Non-pigmented ciliary epithelial cell (primary cell): ENCODE measurements at places on chromosomes 7 and 10.

- DNase-seq: no peak
Measured at GRCh38 chr10:103042129-103042528, 124.0 kb downstream of the CNNM2 start.

- no peak for DNase-seq
Measured at GRCh38 chr10:8566737-8567136, 512.2 kb downstream of the GATA3 start.

- DNase-seq: no peak
Measured at GRCh38 chr7:4745971-4746919, 29.2 kb upstream of the AP5Z1 start.

DNA sequence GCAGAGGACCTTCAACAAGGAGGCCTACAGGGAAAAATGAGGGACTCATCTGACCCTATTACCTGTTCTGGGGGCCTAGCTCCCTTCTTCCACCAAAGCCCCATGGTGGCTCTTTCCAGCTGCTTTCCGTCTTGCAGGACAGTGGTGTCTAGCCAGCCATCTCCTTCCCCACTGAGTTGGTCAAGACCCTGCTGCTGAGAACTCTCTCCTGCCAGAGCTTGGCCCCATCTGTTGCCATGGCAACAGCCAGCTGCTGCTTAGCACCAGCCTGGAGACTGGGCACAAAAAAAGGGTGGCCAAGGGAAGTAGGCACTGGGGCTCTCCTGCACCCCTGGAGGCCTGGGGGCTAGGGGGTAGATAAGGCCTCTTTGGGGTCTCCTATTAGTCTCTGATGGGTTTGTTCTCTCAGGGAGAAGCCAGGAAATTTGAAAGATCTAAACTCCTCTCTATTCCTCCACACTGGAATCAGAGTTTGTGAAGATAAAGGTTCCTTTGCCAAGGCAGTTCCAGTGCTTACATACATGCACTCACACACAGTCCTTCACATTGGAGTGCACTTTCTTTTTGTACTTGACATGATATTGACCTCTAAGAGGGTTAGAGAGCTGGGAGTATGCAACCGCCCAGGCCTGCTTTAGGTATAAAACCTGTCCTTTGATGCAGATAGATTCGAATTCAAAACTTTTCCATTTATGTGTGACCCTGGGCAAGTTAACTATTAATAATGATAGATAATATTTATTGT is 15.8 kb downstream of the TSPAN33 start:
- no peak for DNase-seq

- no peak for DNase-seq
Measured at GRCh38 chr10:22713853-22714478, 412 bp downstream of the PIP4K2A start.

DNA sequence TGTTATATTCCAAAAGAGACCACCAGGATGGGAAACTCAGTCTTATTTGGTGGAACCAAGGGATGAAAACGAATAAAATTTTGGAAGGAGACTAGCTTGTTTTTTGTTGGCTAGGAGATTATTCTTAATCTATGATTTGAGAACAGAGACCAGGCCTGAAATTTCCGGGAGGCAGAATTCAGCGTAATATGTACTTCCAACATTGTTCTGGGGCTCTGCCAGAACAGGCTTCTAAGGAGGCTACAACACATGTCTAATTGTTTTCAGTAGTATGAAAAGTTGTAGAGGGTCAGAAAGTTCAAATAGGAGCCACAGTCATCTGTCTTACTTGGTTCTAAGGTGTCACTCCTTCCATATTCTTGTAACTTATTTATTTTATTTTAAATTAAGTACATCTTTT is 1.7 kb downstream of the DDX21 start:
- DNase-seq: no peak

DNA sequence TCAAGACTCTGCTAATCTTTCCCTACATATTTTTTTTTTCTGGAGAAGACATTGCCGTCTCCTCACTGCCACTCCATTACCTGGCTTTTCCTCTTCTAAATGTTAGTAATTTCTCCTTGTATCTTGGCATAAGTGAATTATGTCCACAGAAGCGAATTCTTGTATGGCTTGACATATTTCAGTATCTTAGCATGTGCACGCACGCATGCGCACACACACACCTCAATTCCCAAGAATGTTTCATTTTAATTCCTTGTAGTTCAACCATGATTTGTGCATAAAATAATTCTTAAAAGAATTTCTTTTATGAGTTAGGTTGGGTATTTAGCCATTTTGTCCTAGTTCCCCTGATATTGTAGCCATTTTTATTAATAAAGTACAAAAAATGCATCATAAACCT is 301.2 kb upstream of the MYO3A start:
- no peak for DNase-seq

- DNase-seq: no peak
Measured at GRCh38 chr7:151704299-151704959, 172.5 kb downstream of the PRKAG2 start.

- no peak for DNase-seq
Measured at GRCh38 chr10:43728425-43728824, 79.7 kb upstream of the ZNF32 start.
